ENCODE measurements at places on chromosomes 5 and 9.

DNA sequence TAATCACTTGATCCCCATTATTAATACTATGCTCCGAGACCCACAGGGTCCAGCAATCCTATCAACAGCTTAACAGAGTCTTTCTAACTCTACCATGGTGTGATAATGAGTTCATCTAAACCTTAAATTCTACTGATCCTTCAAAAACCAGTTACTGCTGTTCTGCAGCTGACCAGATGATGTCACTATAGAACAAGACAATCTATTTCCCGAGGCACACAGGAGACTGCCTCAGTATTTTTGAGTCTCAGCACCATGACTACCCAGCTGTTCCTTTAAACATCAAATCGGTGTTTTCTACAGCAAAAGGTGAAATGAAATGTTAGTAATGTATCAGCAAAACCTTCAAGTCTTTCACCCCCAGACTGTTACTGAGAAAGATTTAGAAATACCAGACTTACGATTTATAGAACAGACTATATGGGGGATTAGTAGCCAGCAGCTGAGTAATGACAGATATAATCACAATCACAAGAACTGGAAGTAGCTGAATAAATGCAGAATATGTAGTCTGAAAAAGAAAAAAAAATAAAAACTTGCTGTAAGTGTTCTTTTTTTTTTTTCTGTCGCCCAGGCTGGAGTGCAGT lies 16.9 kb downstream of the DNAJC18 start:
- no peak for DNase-seq

GRCh38 chr9:94082553-94082952 lies 1.7 kb upstream of the PTPDC1 start:
- DNase-seq = no peak

DNA sequence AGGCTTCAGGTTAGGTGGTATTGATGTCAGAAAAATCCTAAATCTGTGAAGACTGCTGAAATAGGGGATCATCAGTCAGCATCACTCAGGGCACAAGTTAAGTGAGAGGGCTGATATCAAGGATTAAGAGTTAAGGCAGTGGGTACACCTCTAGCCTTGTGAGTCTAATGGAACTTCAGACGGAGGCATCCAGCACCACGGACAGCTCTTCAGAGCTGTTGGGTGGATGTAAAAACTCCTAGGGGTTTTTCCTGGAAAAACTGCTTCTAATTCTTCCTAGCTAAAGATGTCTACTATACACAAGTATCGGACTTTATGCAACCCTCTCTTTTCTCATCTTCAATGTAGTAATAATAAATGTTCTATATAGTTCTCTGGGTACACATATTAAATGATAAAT lies 165.9 kb downstream of the SH3GL2 start:
- DNase-seq = no peak

- DNase-seq = no peak
Measured at GRCh38 chr5:150517272-150518152, 9.6 kb downstream of the NDST1 start.

GRCh38 chr5:35320029-35320428 lies 89.7 kb upstream of the PRLR start:
- DNase-seq = no peak

GRCh38 chr9:92668746-92669526 lies 995 bp downstream of the IPPK start:
- peak; percentile 43 for DNase-seq

- DNase-seq = no peak
Measured at GRCh38 chr9:76642701-76643209, 121.5 kb upstream of the PCA3 start.

DNA sequence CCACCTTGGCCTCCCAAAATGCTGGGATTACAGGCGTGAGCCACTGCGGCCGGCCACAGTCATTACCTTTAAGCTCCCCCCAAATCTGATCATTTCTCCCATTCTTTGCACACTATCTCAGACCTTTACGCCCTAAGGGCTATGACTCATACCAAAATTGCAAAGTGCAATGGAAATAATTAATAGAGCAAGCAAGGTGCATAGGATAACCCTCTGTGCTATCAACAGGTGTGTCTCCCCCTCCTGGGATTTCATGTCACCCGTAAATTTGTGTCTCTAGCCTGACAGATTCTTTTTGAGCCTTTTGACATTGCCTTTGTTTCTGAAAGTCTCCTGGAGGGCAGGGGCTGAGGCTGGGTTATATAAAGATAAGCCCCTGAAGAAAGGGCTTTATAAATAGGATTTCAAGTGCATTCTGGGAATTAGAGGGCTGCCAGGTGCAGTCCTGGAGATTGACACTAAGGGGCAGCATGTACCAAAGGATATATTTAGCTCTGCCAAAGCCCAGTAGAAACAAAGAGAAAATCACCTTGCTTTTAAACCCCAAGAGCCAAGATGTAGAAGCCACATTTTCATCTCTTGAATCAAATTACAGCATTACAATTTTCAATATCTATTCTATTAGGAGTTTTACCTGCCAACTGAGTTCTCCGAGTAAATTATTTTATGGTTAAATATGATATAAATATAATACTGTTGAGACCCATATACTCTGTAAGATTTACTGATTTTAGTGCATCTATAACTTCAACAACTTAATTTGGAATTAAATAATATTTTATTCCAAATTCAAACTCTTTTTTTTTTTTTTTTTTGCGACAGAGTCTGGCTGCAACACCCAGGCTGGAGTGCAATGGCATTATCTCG lies 18.2 kb downstream of the S100Z start:
- DNase-seq = peak; percentile 33

DNA sequence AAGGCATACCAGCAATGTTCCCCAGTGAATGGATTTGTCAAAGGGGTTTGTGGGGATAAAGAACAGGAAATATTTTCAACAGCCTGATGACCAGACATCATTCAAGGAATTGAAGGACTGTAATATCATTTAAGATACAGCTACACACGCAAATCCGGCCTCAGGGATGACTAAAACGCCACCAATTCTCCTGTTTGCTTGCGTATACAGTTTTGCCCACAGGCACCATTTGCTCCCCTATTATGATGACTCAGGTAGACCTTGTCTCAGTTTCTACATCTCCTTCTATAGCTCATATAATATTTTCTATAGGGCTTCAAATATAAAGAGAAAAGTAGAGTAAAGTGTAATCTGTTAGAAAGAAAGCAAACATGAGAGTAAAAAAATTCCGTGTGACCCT lies 29.7 kb upstream of the ITGA1 start:
- DNase-seq = no peak

GRCh38 chr5:18932081-18932480 lies 1055.9 kb downstream of the CDH18 start:
- no peak for DNase-seq

- no peak for DNase-seq
Measured at GRCh38 chr5:83919071-83920041, 198.7 kb upstream of the HAPLN1 start.

All from activated CD4-positive, alpha-beta T cell treated with anti-CD3 and anti-CD28 coated beads, Interleukin-2, amount 50 U/mL, for 24 hours (primary cell).